Activated T-helper 2 cell treated with anti-CD3 and anti-CD28 coated beads, Interferon-gamma antibody, Interleukin-2, Interleukin-4, amounts not matched to agents 10 μg/mL and 5 μg/mL and 100 μg/mL, durations not matched to agents 14 hours and 24 hours and 36 hours (primary cell): ENCODE measurements at places on chromosomes 4 and X. TPM values are rescaled to one million over a fixed set of nuclear protein-coding genes. Genes with fewer than 3 reads are reported as not detected.

HAUS3 gene
- total RNA-seq, result 17.1 and 18.6 TPM in 2 replicates

CXXC4 gene
- total RNA-seq, result not detected in 2 replicates

DNA sequence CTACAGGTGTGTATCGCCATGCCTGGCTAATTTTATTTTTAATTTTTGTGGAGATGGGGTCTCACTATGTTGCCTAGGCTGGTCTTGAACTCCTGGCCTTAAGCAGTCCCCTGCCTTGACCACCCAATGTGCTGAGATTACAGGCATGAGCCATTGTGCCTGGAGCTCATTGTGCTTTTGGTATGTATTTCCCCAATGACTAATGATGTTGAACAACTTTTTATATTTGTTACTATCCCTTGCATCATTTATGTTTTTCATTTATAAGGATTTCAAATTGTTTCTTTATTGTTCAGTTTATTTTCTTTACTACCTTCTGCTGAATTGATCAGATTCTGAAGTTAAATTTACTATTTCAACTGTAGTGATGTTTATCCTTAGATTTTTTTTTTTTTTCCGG is 199.7 kb downstream of the CEP135 start:
- DNase-seq, result no peak
- peaks cover 8% of the 10 kb centered on the region for H3K27me3 ChIP-seq
- no peaks in the 10 kb centered on the region for H3K36me3 ChIP-seq
- peaks cover 1% of the 10 kb centered on the region for H3K4me1 ChIP-seq

- peaks cover 33% of the 10 kb centered on the region for H3K36me3 ChIP-seq
- H3K27me3 ChIP-seq, result no peaks in the 10 kb centered on the region
Measured at GRCh38 chrX:2484256-2484655, 16.5 kb downstream of the DHRSX start.
